ENCODE measurements at places on chromosomes 3 and 15.

GRCh38 chr3:141796889-141797781 is 33.9 kb downstream of the GRK7 start:
- DNase-seq: no peak

- DNase-seq: no peak
Observed at GRCh38 chr3:42051384-42052131, 39.6 kb upstream of the TRAK1 start.

DNA sequence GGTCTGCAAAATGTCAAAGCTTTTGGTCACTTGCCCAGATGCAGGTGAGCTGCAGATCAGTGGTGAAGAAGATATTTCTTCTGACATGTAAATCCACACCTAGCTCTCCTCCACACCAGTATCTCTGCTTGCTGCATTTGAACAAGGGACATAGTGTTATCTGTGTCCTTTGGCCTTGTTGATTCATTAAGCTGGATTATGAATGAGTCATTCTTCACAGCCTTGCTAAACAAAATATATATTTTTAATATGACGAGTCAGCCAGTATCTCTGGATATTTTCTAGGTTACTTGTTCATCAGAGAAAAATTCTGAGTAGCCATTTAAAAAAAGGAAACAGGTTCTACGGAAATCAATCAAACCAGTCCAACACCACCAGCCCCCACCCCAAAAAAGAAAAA is 190.6 kb upstream of the ADAMTS9 start:
- DNase-seq: no peak

DNA sequence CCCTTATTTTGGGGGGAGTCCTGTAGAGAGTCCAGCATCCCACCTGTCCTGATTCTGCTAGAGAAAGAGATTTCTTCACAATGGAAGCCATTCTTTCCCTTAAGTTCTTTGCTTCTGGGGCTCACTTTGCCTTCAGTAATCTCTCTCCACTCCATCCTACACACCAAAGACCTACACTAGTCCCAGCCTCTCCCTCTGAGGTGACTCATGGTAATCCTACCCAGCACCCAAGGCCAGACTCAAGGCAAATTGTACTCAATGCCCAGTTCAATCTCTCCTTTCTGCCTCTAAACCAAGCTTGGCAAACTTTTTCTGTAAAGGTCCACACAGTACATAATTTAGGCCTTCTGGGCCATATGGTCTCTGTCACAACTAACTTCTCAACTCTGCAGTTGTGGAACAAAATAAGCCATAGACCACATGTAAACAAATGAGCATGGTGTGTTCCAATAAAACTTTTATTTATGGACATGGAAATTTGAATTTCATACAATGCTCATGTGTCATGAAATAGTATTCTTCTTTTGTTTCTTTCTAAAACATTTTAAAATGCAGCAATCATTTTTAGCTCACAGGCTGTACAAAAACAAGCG is 72.5 kb downstream of the MRPL46 start:
- no peak for DNase-seq

- no peak for DNase-seq
Observed at GRCh38 chr15:57609805-57610529, 18.3 kb downstream of the MYZAP start.

GRCh38 chr3:193996641-193997089 is 139.3 kb upstream of the HES1 start:
- DNase-seq: no peak

- no peak for DNase-seq
Observed at GRCh38 chr3:184186184-184186901, at the start of gene ABCF3. Gene ABCF3, plus strand, starts transcription at chr3:184186199. Its CDS starts 9 bp downstream, at chr3:184186208.

All from activated gamma-delta T cell treated with anti-CD3 and anti-CD28 coated beads, Interleukin-2, amount 50 U/mL, for 16 hours (primary cell).